ENCODE measurements at places on chromosomes 7 and 10.

DNA sequence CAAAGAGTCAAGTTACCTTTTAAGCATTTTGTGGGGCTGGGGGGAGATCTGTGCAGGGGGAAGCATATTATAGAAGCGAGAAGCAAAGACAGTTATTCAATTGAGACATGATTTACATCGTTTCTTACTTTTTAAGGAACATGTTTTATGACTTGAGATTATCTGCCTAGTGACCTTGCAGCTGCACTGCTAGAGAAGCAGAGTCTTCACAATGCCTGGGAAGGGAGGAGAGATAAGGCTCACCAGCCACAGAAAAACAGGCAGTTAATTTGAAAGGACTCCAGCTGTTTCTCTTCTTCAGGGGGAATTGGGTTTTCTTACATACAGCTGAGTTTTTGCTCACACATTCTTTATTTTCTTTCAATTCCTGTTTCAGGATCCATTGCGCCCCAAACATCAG, 31.0 kb downstream of the PHYH start:
- DNase-seq = no peak

DNA sequence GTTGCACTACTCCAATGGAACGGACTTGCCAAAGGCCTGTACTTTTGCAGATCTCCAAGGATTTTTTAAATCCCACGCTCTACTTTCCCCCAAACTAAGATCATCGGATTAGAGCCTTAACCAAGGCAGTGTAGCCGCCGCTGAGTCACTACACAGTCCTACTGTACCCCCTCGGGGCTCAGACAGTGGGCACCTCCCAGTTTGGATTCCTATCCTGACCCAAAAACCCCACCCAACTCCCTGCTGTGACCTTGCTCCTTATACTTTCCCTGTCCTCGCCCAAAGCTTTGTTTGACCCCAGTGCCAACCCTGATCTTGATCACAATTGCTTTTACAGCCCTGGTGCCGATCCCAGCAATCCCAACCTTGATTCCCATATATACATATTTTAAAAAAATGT, 17.5 kb upstream of the PLAU start:
- no peak for DNase-seq

- DNase-seq = no peak
Measured at GRCh38 chr7:74027683-74028320, at the start of gene ELN. TSS of gene ELN (plus strand) at chr7:74028173. CDS start at chr7:74028188, 15 bp downstream.

DNA sequence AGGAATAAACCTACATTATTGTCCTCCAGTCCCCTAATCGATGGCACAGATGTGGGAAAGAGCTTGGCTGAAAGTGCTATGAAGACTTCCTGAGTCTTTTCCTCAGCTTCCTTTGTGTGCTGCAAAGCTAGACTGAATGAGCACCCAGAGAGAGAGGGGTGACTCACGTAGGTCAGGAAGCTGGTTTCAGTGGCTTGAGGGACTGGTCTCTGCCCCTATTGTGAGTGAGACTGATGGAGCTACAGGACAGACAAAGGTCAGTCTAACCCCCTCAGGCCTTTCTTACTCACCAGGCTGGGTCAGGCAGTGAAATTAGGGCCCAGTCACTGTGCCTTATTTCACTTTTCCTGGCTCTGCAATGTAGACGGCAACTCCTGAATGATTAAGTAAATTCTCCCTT, 171.1 kb upstream of the GRB10 start:
- DNase-seq = peak; percentile 20

DNA sequence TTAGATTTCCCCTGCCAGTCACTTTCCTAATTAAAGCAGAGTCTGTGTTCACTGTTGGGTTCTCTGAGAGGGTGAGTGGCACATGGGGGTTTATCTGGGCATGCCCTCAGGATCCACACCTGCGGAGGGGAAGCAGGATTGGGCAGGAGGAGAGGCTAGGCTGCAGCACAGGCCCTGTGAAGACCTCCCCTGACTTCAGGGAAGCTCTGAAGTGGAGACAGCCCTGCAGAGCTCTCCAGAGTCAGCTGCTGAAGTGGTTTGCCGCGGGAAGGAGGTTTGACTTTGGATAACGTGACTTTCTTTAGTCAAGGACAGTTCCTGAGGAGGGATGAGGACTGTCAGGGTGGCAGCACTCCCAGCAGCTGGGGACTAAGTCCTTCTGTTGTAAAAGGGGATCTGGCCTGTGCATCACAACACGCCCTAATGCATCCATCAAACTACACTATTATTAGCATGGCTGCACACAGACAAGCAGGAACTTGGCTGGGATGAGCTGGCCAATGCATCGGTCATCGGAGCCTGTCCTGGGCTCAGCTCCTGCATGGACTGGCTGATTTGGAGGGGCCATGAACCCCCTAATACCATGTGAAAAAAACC, 50.9 kb upstream of the LEP start:
- DNase-seq = no peak

DNA sequence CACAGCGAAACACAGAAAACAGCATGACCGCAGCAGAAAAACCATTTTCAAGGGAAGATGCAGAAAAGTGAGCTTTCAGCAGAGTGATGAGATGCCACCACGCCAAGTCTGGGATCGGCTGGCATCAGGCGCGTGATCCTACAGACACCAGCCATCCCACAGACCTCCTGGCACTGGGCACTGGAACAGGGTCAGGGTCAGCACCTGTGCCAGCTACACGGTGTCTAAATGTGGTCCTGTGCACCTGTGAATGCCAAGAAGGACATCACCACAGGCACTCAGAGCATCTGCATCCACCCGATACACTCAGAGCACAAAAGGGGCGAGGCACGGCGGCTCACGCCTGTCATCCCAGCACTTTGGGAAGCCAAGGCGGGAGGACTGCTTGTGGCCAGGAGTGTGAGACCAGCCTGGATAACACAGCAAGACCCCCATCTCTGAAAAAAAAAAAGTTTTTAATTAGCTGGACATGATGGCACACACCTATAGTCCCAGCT, 31.5 kb downstream of the STK32C start:
- DNase-seq = no peak

DNA sequence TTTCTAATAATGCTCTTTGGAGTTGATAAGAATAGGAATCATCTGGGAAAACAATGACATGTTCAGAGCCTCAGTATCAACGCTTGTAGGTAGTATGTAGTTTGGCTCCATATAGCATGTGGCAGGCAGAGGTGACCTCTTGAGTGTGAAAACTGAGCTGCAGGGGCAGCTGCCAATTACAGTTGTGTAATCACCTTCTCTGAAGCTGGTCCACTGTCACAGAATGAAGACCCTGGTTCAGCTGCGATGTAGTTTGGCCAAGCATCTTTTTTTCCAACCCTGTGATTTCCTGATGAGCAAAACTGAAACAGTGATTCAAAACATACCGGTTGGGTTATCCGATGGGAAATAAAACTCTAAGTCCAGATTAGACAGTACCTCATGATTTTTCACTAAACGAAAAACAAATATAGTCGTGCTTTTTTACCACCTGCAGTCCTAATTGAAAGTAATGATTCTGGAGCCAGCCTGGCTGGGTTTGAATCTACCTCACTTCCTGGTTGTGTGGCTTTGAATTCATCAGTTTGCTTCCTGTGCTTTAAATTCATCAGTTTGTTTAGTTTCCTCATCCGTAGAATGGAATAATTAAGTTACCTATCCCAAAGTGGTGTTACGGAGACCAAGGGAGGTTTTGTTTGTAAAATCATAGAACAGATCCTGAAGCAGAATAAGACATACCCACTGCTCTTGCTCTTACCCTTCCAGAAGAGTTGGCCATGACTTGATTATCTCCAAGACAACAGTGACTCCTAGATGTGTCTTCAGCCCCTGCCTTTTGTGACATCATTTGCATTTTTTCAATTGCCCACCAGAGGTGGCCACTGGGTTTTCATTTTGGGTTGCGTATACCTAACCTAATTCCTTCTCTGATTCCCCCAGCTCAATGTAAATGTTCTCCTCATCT, 87.4 kb downstream of the CELF2 start:
- DNase-seq = no peak

DNA sequence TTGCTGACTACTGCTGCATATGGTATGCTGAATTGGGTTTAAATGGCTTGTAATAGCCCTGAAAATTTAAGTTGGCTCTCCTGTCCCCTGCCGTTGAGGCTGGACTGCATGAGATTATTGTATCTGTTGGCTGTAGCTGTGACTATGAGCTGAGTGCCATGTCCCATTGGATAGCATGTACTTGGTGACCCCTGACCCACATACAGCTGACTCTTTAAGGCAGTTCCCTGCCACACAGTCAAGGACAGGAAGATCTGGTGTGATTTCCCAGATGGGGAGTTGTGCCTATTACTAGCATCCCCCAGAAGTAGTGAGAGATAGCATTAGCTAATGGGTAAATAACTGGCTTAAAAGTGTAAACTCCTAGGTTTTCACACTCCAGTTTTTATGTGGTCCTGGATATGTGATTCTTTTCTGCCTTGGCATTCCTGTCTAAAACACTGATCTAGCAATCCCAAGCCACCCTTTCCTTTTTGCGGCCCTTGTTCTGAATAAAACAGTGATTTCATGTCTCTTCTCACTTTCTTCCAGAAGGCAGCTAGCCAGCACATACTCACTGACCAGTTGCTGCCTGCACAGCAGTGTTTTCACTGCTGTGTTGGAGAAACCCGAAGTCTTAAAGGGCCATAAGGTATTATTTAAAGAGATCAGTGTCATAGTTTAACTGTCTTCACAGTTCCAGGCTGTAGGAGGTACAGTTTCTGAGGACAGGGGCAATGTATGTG, 35.9 kb downstream of the LRRC4 start:
- DNase-seq = peak; percentile 14

- no peak for DNase-seq
Measured at GRCh38 chr10:132786884-132787494, 1.0 kb upstream of the NKX6-2 start.

Data from skeletal muscle cell (primary cell).